ENCODE measurements at places on chromosomes 1 and 21.
A peak's percentile ranks its signal among the peaks of the same experiment; 100 is the strongest.

DNA sequence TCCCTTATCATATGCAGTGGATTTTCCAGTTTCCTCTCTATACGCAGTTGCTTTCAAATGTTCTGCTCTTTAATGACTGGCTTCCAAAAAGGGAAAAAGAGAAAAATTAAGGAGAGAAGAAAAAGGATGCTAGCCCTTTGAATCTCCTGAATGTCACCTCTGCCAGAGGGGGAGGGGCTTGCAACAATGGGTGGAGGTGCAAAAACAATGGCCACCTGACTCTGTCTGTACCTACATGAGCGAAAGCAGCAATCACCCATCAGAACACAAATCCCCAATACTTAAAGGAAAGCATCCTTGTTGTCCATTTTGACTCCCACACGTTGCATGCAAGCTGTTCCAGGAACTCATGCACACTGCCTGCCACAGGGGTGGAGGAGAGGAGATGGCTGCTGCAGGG lies 61.2 kb downstream of the CCDC30 start:
- DNase-seq: no peak

- no peak for DNase-seq
These were observed 6.7 kb upstream of the ARF1 start for GRCh38 chr1:228075801-228076271.

DNA sequence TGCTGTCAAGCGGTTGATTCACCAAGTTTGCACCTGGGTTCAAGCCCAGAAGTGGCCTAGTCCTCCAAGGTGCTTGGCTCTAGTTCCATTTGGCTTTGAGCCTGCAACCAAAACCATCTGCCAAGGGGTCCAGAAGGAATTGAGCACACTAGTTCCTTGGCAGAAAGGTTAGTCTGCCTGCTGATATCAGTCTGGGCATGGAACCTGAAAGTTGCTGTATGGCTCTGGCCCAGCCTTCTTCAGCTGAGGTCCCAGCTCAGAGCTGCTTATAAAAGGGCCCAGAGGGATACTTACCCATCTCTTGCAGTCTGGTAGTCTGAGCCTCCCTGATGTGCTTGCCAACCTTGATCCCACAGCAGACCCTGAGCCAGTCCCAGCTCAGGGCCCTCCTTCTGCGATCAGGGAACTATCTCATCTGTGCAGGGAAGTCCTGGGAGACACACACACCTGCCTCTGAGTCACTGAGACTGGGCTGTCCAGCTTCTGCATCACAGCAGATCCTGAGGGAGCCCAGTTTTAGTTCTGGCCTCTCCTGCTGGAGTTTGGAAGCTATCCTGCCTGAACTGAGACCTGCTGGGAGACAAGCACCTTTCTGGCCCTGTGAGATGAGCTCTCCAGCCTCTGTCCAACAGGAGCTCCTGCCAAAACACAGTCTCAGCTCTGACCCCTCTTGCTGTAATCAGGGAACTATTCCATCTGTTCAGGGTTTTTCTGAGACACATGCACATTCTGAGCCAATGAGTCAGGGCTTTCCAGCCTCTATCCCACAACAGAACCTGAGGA lies 75.8 kb downstream of the CTH start:
- DNase-seq: no peak

DNA sequence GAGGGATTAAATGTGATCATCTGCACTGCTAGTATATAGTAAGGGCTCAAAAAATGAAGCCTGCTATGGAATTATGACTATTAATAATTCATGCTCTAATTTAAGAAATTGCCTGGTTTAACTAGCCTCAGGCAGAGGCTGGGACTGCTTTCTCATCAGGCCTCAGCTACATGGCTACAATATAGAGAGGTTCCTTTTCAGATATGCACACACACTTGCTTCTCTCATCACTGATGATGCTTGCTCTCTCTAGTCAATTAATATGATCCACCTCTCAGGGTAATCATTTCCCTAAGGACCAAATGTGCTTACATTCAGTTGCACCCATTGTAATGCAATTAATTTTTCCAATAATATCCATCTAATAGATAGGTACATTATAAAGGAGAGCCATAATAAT lies 324.9 kb upstream of the ST6GALNAC5 start:
- no peak for DNase-seq

GRCh38 chr1:145871994-145872924 lies 13.4 kb upstream of the PIAS3 start:
- DNase-seq: peak; percentile 29

GRCh38 chr1:17907999-17908398 lies 152.9 kb downstream of the ACTL8 start:
- no peak for DNase-seq

- DNase-seq: no peak
These were observed 649.6 kb upstream of the PTBP2 start for GRCh38 chr1:96072021-96072420.

All from CD4-positive, alpha-beta T cell treated with Interleukin-17A for 1 hour (primary cell).